Sigmoid colon (tissue), 7 donors: ENCODE measurements at places on chromosomes 16 and 17. TPM values are rescaled to one million over a fixed set of nuclear protein-coding genes. Genes with fewer than 3 reads are reported as not detected.

NECAB2 gene
- total RNA-seq = 1.8 TPM

LGALS9C gene
- total RNA-seq = not detected

PYY gene
- 3.2 TPM for total RNA-seq

PIRT gene
- total RNA-seq = 5.2 TPM

CD300E gene
- 0.66 TPM for total RNA-seq

SLX1B gene
- 10.3 TPM for total RNA-seq

NLRC3 gene
- under 0.01 TPM for total RNA-seq

DOC2B gene
- 4.9 TPM for total RNA-seq

CDH13 gene
- total RNA-seq = 16.2 TPM

MYH2 gene
- not detected for total RNA-seq

CUEDC1 gene
- 30.7 TPM for total RNA-seq

MIS12 gene
- 15.3 TPM for total RNA-seq

WFDC1 gene
- total RNA-seq = 125 TPM

TPPP3 gene
- 19.5 TPM for total RNA-seq

GLIS2 gene
- 5.4 TPM for total RNA-seq

CTF1 gene
- total RNA-seq = 2.3 TPM

PLEKHH3 gene
- 25.2 TPM for total RNA-seq

CARD14 gene
- total RNA-seq = not detected

NTHL1 gene
- 22.7 TPM for total RNA-seq

IGSF6 gene
- 0.83 TPM for total RNA-seq

ZNF287 gene
- 5.0 TPM for total RNA-seq

C17orf107 gene
- 0.71 TPM for total RNA-seq

CD7 gene
- not detected for total RNA-seq

MMP28 gene
- 25.3 TPM for total RNA-seq

TP53TG3B gene
- total RNA-seq = not detected

KRT40 gene
- not detected for total RNA-seq

OR1D2 gene
- not detected for total RNA-seq

ATP6V0C gene
- 37.9 TPM for total RNA-seq

GDPD3 gene
- total RNA-seq = 2.5 TPM

MRM3 gene
- 18.9 TPM for total RNA-seq

TAOK1 gene
- total RNA-seq = 65.4 TPM

USP36 gene
- 18.5 TPM for total RNA-seq

SHCBP1 gene
- total RNA-seq = 0.54 TPM
